ENCODE measurements at places on chromosomes 5 and 9.

DNA sequence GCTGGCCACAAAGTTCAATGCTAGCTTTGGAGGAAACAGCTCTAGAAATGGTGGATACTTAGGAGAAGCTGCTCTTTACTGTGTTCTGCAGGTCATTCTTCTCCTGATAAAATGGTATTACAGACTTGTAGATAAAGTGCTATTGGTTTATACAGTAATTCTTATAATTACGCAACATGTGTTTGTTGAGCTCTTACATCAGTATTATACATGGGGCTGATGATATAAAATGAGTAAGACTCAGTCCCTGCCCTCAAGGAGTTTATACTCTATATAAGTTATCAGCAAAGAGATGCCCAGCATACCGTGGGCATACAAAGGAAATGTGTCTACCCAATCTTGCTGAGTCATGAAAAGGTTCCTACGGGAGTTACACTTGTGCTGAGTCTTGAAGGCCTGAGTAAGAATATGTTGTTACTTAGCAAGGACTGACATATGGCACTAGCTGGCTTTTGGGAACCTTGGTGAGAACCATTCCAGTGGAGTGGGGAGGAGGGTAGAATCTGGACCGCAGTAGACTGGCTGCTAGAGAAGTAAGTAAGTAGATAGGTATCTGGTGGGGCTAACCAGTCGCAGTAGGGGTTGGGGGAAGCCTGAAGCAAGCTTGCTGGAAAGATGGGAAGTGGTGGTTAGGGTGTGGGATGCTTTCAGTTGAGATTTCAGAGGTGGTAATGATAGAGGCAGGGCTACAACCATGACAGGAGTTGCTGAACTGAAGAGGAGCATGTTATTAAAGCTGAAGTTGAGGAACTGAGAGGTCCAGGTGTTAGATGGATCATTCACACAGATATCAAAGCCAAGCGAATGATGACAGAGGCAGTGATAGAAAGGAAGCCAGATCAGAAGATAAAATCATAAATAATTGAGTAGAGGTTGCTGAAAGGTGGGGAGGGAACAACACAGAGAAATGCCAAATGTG lies 11.1 kb upstream of the TTC23L start:
- no peak for DNase-seq

GRCh38 chr5:9251379-9251980 lies 294.4 kb downstream of the SEMA5A start:
- DNase-seq: no peak

DNA sequence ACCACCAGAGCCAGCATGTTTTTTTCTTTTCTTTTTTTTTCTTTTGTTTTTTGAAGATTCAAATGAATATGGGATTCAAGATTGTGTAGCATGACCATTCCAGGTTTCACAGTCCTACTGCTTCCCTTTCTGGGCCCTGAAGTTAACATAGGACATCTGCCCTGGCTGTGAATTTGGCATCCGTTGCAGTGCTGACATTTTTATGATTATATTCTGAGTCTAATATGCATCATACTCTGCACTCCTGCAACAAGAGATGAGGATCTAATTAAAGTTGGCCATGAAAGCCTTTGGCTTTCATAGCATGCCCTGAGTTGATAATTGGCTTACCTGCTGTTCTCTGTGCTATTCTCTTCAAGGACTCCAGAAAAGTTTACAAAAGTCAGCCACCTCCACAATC lies 29.8 kb downstream of the C5orf22 start:
- no peak for DNase-seq

GRCh38 chr5:152884006-152884405 lies 478.9 kb upstream of the NMUR2 start:
- DNase-seq: no peak

DNA sequence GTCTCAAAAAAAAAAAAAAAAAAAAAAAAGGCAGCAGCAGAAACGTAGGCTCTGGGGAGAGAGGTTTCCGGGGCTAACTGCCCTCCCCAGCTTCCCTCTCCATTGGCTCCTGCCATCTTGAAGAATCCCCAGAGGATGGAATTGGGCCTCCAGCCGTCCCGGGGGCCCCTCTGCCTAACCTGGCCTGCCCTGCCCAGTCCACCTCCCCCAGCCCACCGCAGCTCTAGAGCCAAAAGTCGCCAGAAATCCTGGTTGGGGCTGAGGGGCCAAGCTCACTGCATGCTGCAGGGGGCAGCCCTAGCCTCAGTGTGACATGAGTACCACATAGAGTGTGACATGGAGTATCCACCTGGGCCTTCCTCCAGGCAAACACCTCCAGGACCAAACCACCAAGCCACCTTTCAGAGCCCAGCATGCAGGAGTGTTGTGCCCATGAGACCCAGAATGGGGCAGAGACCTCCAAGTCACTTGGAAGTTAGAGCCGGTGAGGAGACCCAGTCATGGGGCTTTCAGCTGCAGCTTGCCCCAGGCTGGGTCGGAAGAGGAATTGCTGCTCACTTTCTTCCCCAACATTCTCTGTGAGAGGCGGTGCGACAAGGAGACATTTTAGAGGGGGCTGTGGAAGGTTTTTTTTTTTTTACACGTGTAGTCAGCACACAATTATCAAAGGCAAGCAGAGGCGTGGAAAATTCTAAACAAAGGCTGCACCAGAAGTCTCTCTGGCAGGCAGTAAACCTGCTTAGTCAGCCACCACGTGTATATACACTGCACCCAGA lies 17.6 kb downstream of the CD74 start:
- no peak for DNase-seq

GRCh38 chr5:73039082-73039481 lies 81.3 kb upstream of the TMEM171 start:
- DNase-seq: no peak

- DNase-seq: no peak
Measured at GRCh38 chr5:20224046-20224445, 236.0 kb upstream of the CDH18 start.

DNA sequence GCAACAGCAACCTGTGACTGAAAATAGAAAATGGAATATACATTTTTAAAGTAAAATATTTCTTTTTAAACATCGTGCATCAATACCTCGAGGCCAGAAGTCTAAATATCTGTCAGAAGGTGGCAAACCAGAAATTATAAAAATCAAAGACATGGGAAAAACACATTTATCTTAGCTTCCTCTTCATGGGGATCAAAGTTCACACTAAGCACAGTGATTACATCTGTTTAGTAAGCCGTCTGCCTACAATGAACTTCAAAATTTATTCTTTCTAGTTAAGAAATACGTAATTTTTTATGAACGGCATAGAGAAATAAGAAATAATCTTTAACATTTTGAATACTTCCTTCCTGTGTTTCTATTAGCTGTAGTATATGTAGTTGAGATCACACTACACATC lies 17.9 kb upstream of the SV2C start:
- DNase-seq: no peak

GRCh38 chr9:117182046-117182445 lies 232.8 kb downstream of the ASTN2 start:
- no peak for DNase-seq

GRCh38 chr5:132607095-132607494 lies 50.3 kb downstream of the RAD50 start:
- no peak for DNase-seq

DNA sequence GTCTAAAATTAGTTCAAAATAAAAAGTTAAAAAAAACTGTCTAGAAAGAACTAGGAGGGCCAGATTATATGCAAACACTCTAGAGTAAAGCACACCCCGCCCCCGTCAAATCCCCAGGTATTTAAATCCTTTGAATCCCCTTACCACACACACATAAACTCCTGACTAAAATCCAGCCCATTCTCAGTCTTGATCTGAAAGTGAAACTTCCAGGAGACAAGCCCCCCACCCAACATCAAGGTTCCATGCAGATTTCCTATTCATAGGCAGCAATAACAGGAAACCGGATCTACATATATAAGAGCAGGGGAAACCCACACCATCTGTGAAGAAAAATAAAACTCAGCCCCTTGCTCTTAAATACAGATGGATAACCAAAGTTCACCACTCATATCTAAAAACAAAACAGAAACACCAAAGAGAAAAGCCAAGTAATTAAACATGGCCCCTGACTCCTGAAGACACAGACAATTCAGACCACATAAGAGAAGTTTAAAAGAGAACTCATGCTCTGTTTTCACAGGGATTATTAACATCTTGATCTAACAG lies 42.3 kb downstream of the MARCHF3 start:
- DNase-seq: peak; percentile 49

- no peak for DNase-seq
Measured at GRCh38 chr5:16857635-16858034, 78.5 kb downstream of the MYO10 start.

DNA sequence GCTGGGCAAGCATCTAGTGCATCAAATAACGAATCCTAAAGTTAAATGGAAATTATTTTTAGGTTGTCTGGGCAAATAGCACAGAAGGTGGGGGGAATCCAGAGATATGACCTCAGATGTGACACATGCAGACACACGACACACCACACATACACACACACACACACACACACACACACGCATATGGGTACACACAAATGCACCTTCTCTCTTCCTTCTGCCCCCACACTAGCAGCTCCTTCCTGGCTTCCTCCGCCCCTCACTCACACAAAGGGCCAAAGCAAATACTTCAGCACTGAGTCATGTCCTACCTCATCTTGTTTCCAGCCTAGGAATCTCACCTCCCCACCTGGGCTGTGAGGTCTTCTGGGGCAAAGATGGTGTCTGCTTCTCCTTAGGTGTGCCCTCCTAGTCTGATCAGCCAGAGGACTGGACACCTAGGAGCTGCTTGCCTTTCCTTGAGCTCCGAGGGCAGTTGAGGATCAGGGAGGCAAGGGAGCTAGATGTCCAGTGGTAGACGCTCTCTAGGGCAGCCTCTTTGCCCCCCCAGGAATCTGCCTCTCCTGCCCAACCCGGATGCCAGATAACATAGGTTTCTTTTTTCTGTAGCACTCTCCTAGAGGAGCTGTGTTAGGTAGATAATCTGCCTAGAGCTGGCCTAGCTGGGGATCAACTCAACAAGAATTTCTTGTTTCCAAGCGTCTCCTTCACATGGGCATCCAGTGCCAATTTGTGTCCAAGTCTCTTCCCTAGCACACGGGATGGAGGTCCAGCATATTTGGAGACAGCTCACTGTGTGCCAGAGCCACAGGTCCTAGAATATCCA lies 14.3 kb upstream of the JADE2 start:
- DNase-seq: peak; percentile 77

GRCh38 chr5:132009706-132010405 lies 1.6 kb downstream of the ACSL6 start:
- peak; percentile 1 for DNase-seq

DNA sequence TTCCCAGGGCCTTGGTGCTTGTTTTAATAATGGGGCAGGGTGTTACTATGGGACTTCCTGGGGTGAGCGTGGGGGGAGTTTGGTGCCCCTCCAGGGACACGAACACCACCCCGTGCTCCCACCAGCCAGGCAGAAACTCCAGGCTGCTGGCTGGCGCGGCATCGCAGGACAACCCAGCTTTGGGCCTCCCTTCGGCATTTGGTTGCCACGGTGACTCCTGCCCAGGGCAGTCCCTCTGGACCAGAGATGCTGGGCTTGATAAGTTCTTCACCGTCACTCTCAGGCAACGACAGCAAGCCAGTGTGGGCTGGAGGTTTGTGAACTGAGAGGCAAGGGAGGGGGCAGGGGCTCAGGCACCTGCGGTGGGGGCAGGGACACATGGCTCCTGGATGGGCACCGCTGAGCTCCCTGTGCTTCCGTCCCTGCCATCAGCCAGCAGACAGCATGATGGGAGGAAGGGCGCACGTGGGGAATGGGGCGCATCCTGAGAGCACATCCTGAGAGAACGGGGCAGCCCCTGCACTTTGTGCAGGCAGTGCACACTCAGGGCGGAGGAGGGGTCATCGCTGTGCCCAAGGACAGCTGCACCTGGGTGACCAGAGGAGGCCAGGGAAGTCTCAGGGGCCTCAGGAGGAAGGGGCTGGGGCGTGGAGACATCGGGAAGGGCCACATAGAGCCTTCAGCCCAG lies 116.4 kb downstream of the RXRA start:
- DNase-seq: no peak

- DNase-seq: no peak
Measured at GRCh38 chr9:89622933-89623861, 18.4 kb downstream of the GADD45G start.

DNA sequence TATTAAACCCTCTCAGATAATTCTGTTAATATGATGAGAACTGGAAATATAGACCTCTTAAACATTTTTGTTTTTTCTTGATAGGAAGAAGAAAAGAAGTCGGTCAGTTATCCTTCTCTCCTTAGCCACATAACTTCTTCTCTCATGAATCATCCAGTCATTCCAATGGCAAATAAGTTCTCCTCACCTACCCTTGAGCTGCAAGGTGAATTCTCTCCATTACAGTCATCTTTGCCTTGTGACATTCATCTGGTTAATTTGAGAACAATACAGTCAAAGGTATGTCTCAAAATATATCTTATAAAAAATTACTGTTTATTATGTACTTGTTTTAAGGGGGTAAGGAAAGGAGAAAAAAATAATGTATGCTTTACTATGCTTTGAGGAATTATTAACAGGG lies 165.3 kb downstream of the MAN2A1 start:
- no peak for DNase-seq

GRCh38 chr5:18051953-18052352 lies 417.7 kb downstream of the TAF11L14 start:
- DNase-seq: no peak

DNA sequence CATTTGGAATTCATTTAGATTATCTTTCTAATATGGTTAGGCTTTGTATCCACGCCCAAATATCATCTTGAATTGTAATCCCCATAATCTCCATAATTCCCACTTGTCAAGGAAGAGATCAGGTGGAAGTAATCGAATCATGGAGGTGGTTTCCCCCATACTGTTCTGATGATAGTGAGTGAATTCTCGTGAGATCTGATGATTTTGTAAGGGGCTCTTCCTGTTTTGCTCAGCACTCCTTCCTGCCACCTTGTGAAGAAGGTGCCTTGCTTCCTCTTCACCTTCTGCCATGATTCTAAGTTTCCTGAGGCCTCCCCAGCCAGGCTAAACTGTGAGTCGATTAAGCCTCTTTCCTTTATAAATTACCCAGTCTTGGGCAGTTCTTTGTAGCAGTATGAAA lies 527.5 kb upstream of the ARRDC3 start:
- no peak for DNase-seq

DNA sequence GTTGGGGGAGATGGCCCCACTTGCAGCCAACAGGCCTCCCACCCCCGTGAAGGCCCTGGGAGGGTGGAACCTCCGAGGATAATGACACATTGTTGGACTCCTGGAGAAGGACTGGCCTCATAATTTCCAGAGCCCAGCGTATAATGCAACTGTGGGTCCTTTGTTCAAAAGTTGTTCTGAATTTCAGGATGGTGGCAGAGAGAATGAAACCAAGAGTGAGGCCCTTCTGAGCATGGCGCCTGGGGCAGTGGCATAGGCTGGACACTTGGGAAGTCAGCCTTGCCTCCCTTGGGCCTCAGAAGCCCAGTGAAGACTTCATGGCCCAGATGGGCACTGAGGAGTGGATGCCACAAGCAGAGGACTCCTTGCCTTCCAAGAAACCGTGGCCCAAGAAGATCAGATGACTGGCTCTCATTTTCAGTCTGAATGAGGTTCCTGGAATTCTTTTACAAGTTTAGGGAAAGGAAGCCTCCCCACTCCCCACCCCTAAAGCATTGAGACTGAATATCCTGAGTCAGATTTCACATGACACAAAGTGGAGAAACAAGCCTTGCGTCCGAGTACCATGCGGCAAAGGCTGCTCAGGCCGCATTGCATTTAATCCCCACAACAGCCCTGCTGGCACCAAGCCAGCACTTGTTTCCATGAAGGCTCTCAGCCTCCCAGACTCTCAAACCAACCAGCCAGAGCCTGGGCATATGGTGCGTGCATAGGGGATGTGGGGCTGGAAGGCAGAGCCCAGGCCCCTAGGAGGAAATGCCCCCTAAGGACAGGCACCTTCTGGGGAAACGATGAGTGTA lies 96.7 kb upstream of the SMIM23 start:
- DNase-seq: no peak
